ENCODE measurements at places on chromosomes 16 and 17.

- no peak for DNase-seq
Measured at GRCh38 chr17:20087538-20088250, 78.5 kb downstream of the SPECC1 start.

DNA sequence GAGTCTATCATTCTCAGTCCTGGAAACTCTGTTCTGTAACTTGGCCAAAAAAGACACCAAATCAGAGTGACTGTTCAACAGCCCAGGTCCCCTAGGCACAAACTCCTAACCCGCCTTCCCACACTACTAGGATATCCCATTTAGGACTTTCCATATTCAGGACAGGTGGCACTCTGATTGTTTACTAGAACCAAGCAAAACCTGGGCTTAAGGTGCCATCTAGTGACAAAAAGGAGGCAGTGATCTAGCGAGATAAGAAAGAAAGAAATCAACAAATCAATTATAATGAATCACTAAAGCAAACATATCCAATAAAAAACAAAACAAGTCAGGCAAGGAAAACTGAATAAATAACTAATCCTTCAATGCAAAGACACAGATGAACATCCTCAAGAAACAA, 203.9 kb downstream of the CEP112 start:
- no peak for DNase-seq

- no peak for DNase-seq
Measured at GRCh38 chr17:27513849-27514248, 57.6 kb downstream of the KSR1 start.

GRCh38 chr17:27217631-27218030, 76.3 kb upstream of the WSB1 start:
- peak; percentile 89 for DNase-seq

GRCh38 chr17:81049973-81050551, 15.1 kb downstream of the BAIAP2 start:
- DNase-seq: peak; percentile 26

- DNase-seq: no peak
Measured at GRCh38 chr16:57687363-57687929, 7.2 kb upstream of the DRC7 start.

- no peak for DNase-seq
Measured at GRCh38 chr16:56675685-56676210, 6.1 kb downstream of the MT1H start.

DNA sequence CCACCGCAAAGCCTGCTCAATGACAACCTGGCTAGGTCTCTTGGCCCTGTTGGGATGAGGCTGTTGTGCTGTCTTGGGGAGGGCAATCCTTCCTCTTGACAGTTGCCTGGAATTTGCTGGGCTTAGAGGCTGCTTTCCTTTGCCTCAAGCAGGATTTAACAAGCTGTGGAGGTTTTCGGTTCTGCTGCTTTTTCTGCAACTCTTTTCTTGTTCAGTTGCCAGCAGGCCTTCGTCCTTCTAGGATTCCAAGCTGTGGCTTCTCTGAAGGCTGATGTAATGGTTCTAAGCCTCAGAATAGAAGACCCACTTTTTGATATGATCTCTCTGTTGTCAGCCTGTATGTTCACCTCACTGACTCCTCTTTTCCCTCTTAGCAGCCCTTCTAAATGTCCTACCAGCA, 149.5 kb upstream of the HS3ST4 start:
- DNase-seq: no peak
